ENCODE measurements at places on chromosomes 13 and 19.

DNA sequence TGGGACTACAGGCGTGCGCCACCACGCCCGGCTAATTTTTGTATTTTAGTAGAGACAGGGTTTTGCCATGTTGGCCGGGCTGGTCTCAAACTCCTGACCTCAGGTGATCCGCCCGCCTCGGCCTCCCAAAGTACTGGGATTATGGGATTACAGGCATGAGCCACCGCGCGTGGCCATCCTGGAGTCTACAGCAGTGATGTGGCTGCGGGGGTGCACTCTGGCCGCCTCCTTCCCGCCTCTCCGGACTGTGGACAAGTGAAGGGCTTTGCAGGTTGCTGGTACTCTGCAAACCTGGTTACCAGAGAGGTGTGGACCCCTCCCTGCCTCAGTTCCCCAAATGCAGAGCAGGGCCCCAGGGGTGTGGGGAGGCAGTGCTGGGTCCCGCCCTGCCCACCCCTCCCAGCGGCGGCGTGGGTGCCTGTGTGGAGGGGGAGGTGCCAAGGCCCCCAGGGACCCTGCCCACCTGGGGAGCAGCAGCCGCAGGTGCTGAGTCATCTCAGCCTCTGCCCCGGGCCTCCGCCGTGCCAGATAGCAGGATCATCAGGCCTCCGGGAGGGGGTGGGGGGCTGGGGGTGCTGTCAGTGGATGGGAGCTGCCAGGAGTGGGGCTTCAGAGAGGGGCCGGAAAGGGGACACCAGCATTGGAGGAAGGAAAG is 23.1 kb downstream of the ARID3A start:
- no peak for DNase-seq

DNA sequence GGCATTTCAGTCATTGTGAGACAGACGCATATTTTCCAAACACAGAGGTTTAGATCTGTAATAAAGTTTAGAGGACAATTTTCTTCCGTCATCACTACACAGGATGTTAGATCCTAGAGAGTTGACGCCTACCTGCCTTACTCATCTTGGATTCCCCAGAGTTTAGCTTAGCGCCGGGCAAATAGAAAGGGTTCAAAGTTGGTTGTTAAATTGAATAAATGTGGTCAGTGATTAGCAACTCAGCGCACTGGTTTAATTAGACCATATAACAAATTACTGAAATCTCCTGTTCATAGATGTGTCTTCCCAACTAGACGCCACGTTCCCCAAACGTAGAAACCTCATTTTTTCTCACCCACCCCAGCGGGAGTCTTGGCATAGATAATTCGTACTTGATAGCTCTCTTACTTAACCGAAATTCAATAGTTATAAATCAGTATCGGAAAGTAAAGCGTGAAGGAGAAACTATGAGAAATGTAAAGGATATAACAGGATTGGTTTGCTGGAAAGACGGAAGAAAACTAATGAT is 726 bp upstream of the UFM1 start:
- DNase-seq: no peak

GRCh38 chr19:5628461-5628860 is 5.6 kb downstream of the SAFB start:
- no peak for DNase-seq

GRCh38 chr13:113364901-113365582 is 1.1 kb upstream of the GRTP1 start:
- DNase-seq: no peak

DNA sequence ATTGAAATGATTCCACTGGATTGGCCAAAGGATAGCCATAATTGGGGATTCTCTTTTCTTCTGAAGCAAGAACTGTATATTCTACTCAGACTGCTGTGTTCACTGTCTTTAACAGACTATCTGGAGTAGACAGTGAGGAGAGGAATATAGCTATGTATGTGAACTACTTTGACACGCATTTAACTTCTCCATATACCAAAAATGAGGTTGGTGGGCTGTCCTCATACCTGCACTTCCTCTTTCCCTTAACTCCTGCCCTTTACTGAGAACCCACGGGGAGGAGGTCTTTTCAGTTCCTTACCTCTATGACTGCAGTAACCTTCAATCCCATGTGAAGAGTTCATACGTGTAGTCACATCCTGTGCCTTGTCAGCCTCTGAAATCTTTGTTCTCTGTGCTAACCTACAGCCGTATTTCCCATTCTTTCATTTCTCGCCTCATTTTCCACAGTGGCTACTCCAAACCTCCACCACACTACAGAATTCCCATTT is 305.8 kb downstream of the MTUS2 start:
- no peak for DNase-seq

DNA sequence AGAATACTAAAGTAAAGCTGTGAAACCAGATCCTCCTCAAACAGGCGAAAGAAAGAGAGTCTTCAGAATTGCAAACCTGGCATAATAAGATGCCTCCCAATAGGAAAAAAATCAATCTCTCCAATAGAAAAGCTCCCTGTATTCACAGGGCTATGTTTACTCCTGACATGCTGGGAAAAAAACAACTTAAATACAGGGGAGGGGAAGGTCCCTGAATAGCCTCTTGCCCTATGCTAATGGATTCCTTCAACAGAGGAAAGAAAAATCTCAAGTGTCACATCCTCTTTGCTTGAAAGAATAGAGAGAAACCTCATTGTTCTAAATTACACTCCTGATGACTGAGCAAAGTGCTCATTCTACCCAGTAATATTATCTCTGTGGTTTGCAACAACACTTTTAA is 1271.1 kb upstream of the PRR20A start:
- no peak for DNase-seq

- DNase-seq: no peak
These were observed 38.0 kb downstream of the ITGBL1 start for GRCh38 chr13:101490406-101491015.

GRCh38 chr19:51327066-51328001 is 14.6 kb downstream of the VSIG10L start:
- no peak for DNase-seq

DNA sequence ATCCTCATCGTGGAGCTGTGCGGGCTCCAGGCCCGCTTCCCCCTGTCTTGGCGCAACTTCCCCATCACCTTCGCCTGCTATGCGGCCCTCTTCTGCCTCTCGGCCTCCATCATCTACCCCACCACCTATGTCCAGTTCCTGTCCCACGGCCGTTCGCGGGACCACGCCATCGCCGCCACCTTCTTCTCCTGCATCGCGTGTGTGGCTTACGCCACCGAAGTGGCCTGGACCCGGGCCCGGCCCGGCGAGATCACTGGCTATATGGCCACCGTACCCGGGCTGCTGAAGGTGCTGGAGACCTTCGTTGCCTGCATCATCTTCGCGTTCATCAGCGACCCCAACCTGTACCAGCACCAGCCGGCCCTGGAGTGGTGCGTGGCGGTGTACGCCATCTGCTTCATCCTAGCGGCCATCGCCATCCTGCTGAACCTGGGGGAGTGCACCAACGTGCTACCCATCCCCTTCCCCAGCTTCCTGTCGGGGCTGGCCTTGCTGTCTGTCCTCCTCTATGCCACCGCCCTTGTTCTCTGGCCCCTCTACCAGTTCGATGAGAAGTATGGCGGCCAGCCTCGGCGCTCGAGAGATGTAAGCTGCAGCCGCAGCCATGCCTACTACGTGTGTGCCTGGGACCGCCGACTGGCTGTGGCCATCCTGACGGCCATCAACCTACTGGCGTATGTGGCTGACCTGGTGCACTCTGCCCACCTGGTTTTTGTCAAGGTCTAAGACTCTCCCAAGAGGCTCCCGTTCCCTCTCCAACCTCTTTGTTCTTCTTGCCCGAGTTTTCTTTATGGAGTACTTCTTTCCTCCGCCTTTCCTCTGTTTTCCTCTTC is 6.3 kb downstream of the MYADM start:
- no peak for DNase-seq

Data from NCI-H510A (cell line).